ENCODE measurements at places on chromosomes 16 and 17. TPM values are rescaled to one million over a fixed set of nuclear protein-coding genes. Genes with fewer than 3 reads are reported as not detected.

The GAS2L2 gene
- total RNA-seq = not detected

The CALB2 gene
- total RNA-seq = not detected

The CDH8 gene
- 2.0 TPM for total RNA-seq

DNA sequence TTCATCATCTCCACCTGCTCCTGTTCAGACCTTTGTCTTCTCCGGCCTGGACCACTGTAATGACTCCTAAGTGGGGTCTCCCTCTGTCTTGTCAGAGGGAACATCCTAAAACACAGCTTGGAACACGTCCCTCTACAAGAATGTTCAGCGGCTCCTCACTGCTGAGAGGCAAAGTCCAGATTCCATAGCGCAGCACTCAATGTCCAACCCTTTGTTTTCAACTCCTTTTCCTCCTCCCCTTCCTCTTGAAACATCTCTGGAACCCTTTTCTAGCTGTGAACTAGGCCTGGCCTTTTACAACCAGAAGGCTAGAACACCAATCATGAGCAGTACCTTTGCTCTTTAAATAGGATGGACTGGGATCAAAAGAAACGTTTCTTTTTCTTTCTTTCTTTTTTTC, 914 bp downstream of the C17orf50 start:
- DNase-seq = no peak

GRCh38 chr17:21228111-21228510, 14.2 kb upstream of the TMEM11 start:
- DNase-seq = no peak

GRCh38 chr17:44361292-44362260, 2.1 kb downstream of the FAM171A2 start:
- peak; percentile 22 for DNase-seq

DNA sequence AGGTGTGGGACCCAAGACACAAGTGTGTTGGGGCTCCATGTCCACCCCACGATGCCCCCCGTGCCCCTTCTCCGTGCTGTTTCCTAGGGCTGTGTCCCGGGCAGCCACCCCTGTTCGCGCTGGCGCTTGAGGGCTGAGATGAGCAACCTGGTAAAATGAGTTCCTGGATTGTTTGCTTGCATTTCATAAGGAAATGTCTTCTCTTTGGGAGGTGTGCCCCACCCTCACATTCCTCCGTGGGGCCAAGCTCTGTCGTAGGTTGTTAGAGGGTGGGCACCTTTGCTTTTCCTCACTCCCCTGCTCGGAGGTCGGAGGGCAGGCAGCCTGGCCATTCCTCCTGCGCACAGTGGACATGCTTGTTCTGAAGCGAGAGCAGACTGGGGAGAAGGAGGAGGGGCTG, 171.3 kb upstream of the CHMP6 start:
- no peak for DNase-seq

- no peak for DNase-seq
Measured at GRCh38 chr16:363766-364490, 6.4 kb downstream of the MRPL28 start.

- DNase-seq = no peak
Measured at GRCh38 chr16:68356249-68356918, 45.6 kb downstream of the PRMT7 start.

DNA sequence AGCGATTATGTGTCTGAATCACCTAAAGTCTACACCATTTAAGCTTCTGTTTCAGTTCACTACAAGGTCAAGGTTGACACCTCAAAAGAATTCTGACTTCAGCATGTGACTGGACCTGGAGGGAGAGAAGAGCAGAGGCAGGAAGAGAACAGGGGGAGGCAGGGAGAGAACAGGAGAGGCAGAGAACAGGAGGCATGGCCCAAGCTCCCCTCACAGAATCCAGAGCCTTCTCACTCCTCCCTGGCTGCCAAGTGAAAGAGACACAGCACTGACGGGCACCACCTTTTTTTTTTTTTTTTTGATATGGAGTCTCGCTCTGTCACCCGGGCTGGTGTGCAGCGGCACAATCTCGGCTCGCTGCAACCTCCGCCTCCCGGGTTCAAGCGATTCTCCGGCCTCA, 11.4 kb downstream of the GGA2 start:
- no peak for DNase-seq

DNA sequence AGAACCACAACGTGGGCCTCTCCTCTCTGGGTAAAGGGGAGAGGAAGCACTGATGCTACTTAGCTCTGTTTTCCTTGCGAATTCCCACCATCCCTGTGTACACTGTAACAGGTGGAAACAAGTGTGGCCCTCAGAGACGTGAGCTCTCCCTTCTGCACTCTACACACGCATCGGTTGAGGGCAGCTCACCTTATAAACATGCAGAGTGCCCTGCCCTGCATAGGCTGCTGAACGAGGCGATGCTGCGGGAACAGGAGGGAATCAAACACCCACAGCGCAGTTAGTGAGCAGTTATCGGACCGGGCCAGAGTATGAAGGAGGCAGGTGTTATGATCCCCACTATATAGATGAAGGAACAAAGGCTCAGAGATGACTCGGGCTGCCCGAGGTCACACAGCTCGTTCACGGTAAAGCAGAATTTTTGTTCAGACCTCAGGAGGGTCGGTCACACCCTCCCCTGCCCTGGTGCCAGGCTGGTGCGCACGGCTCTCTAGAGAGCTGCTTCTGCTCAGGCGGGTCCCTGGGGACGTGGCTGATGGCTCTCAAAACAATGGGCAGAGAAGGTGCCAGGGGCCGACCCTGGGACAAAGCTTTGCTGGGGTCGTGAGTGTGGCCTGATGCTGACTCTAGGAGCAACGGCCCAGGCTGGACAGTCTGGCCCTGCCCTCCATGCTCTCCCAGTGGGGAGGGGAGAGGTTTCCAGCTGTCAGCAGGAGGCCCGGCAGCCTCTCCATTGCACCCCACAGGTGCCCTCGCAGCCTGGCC, 68.5 kb downstream of the RPH3AL start:
- DNase-seq = peak; percentile 8

- no peak for DNase-seq
Measured at GRCh38 chr17:44501866-44502375, 1.3 kb downstream of the GPATCH8 start.

GRCh38 chr16:51779240-51779639, 628.2 kb upstream of the SALL1 start:
- DNase-seq = no peak

DNA sequence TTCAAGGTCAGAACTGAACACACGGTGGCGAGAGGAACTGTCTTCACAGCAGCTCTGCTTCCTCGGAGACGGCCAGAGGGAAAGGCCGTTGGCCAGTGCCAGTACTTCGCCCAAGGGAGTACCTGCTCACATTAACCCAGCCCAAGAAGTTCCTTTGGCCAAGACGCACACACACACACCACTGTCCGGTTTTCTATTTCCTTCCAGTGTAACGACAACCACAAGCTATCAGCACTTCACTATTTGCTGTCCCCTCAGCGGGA, 744 bp upstream of the GGNBP2 start:
- peak; percentile 24 for DNase-seq

DNA sequence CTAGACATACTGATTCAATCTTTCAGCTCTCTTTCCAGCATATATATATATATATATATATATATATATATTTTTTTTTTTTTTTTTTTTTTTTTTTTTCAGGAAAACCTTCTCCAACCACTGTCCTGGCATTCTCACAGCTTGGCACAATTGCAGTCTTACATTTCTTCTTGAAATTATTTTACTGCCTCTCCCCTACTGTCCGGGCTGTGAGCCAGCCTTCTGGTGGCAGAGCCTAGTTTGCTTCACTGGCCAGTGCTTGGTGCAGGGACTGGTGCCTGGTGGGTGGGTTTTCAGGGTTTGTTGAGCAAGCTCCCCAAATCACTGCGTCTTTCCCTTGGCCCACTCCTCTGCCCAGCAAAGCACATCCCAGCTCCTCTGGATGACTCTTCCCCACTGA, 28.5 kb downstream of the PRSS54 start:
- DNase-seq = no peak

DNA sequence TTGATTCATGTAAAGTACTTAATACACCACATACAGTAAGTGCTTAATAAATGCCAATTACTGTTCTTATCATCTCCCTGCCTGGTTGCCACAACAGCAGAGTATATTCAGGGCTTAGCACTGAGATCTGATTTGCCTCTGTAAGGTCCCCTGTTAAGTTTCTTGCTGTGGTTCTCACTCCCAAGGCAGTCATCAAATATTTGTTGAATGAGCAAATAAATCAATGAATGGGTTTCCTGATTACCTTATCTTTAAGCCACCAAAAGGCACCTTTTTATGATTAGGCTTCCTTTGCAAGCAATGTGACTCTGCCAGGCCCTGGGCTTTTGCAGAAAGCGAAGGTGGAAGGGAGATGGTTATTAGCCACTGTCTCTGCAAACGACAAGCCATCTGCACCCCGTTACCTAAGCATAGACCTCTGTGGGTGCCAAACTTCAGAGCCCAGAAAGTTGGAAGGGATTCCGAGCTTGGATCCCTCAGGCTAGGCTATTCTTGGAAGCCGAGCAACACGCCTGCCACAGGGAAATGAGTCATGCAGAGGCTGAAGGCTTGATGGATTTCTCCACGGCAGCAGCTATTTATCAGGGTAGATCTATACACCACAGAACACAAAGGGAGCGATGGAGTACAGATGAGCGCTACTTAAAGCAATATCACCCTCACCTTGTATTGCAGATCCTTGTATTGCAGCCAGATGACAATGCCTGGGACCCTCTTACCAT, 102.0 kb downstream of the GRIN2A start:
- peak; percentile 60 for DNase-seq

- no peak for DNase-seq
Measured at GRCh38 chr16:11015076-11015475, 70.7 kb downstream of the CLEC16A start.
